ENCODE measurements at places on chromosomes 2 and 18.

DNA sequence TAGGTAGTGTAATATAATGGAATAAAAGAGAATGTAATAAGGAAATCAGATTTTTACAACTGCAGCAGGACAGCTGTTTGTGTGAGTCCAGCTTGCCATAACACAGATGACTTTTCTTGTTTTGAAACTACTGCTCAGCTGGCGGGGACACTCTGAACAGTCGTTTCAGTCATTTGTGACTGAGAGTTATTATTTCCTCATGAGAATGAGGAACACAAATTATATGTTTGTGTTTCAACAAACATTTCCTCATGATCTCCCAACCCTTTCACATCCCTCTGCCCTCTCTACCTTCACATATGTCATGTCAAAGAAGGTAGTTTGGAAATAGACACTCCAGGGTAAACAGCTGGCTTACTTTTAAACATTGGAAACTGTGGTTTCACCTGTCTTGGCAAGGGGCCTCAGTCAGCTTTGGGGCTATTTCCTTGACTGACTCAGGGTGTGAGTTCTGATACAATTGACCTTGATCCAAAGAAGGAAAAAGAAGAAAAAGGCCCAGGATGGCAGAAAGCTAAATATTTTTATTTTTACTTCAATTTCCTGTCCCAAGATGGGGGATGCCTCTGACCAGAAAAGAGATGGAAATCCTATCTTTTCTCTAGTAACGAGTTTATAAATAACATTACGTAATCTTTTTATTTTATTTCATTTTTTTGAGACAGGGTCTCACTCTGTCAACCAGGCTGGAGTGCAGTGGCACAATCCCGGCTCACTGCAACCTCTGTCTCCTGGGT, 593 bp downstream of the SP140L start:
- DNase-seq = no peak

- DNase-seq = no peak
Measured at GRCh38 chr18:688323-688722, 24.1 kb downstream of the ENOSF1 start.

DNA sequence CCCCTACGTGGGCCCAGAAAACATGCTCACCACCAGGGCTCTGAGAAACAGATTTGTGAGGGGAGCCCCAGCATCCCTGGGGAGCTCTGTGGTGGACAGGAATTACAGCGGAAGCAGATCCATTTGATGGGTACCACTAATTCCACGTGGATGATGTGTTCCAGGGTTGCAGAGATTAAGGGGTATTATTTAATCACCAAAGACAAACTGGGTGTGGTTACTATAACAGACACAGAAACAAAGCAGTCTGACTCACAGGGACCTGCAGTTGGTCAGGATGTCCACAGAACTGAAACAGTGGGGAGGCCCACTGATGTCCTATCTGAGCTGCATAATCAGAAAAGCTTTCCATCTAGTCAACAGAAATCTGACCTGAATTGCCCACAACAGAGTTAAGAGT, 65.8 kb downstream of the PSMG2 start:
- DNase-seq = no peak

DNA sequence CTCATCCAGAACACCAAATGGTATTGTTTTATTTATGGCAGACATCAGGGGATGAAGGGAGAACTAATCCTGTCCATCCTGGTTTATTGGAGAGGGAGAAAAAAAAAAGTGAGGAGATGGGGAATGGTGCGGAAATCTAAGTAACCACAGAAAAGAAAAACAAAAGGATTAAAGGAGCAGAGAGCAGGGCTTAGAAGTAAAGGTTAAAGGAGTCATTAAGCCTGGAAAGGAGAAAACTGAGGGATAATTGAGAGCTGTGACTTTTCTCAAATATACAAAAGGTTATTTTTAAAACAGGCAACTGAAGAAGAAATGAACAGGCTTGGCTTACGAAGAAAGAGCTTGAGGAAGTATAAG, 127.2 kb upstream of the PPP1CB start:
- DNase-seq = no peak

DNA sequence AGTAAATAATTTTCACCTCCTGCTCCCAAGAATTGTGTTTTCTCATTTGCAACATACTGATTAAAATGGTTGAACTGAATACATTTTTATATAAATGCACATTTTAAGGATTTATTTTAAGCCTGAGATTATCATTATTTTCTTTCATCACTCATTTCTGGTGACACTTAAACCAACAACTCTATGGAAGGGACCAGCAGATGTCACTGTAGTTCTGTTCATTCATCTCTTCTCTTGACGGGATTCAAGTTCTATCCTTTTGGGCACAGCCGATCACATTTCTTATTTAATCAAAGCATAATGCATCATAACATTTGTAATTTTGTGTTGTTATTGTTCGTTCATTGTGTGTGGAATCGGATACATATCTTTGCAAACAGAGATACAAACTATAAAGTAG, 417.9 kb downstream of the HRH4 start:
- DNase-seq = no peak

DNA sequence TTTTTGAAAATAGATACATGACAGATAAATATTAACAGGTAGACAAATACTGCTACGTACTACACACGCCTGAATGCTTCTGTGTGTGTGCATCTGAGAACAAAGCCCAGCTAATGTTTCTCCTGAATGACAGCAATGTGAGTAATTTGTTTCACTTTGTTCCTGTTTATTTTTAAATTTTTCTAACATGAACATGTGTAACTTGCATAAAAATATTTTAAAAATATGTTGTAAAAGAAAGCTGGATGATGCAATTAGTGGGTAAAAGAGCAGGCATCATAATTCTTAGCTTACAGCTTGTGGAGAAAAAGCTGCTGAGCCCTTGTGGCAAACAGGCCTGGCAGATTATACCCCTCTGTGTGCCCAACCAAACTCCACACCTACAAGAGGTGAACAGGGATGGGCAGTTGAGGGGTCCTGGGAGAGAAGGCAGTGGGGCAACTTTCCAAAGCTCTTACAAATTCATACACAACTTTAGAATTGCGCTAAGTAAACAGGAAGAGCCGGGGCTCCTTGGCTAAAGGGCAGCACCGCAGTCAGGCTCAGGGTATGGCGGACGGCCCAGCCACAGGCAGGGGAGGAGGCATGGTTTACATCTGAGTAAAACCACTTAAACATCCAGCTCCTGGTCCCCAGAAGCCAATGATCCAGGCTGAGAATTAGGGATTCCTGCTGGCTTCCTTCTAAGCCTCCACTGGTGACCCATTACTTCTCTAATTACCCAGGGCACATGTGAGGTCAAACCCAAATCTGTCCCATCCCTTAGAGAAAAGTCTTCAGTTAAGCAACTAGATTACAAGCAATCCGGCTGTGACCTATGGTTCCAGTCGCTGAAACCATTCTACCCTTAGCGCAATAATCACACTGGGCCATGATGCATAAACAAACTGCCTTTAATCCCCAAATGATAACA, 14.0 kb downstream of the PXDN start:
- peak; percentile 66 for DNase-seq

- peak; percentile 20 for DNase-seq
Measured at GRCh38 chr2:232292395-232293154, 86.0 kb upstream of the ALPP start.

- no peak for DNase-seq
Measured at GRCh38 chr2:158255257-158255656, 153.6 kb downstream of the UPP2 start.

DNA sequence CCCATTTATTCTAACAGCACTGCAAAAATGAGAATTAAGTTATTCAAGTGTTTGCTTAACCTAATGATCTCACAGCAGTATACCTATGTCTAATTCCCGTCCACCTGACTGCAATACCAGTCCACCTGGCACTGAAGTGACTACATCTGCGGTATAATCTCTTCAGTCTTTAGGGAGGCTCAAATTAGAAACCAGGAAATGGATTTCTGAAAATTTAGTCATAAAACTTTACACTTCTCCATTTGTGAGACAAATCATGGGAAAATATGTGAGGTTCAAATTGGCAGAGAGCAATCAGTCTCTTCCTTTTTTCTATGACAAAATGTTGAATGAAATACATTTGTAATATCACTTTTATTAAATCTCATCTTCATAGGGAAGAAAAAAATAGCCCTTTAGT, 33.0 kb downstream of the FTCDNL1 start:
- DNase-seq = no peak

- DNase-seq = no peak
Measured at GRCh38 chr2:135586148-135586547, 54.9 kb downstream of the R3HDM1 start.

DNA sequence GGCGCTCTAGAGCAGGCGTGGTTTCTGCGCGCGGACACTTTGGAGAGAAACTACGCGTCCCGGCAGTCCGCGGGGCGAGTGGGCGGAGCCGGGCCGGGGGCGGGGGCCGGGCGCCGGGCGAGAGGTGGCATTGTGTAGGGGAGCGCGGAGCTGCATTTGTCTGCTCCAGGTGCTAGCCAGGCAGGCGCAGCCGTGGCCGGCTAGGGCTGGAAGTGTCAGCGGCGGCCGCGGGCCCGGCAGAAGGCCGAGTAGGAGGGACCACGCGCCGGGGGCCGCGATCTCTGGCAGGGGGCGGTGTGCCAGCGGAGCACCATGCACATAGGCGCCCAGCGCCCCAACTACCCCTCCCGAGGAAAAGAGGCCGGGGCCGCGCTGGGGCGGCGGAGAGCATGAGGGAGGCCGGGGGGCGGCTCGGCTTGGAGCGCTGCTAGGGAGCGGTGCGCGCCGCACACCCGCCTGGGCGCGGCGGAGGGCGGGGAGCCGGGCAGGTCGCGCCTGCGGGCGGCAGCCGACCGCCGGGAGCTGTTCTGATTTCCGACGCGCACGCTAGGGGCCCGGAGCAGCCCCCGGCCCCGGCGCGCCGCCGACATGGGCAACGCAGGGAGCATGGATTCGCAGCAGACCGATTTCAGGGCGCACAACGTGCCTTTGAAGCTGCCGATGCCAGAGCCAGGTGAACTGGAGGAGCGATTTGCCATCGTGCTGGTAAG, at the start of gene FMNL2:
Gene FMNL2, plus strand, starts transcription at position 159 of the 710 bp plus-strand sequence.
- DNase-seq = peak; percentile 75

- no peak for DNase-seq
Measured at GRCh38 chr2:170156592-170156991, 21.4 kb upstream of the MYO3B start.

DNA sequence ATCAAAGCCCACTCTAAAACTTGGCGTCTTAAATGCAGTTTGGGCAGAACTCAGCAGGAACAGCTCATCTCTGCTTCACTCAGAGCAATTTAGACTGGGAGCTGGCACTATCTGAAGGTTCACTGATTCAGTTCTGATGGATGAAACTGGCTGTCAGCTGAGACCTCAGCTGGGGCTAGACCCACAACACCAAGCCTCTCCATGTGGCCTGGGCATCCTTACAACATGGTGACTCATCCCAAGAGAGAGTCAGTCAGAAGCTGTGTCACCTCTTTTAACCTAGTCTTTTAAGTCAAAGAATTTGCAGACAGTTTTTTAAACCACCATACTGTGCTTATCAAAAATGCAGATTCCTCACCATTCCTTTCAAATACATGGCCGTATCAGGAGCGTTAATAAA, 62.6 kb upstream of the ZNF397 start:
- no peak for DNase-seq

DNA sequence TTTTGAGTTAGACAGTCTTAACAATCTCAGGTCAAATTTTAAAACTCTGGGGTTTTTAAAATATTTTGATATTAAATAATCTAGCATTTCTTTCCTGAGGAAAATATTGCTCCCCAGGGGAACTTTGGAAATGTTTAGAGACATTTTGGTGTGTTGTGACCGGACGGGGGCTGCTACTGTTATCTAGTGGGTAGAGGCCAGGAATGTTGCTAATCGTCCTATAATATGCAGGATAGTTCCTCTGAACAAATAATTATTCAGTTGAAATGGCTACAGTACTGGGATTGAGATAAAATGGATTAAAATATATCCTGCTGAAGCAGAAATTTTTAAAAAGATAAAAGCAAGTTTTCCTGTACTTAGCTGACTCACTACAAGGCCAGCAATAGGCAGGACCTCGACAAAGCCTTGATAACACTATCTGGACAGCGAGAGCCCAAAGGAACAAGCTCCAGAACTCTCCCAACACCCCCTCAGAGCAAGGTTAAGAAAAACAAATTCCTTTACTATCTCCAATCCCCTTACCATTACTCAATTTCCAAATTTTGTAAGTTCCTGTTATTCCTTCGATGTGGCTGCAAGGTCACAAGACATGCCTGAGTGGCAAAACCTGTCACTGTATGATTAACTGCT, 1407.4 kb downstream of the SUCLG1 start:
- DNase-seq = no peak

- DNase-seq = peak; percentile 10
Measured at GRCh38 chr2:79235135-79235534, 75.6 kb upstream of the REG3A start.

All from Caki2 (cell line).